ENCODE measurements at places on chromosomes 4 and X.

GRCh38 chr4:79209081-79209480, 116.8 kb downstream of the NAA11 start:
- DNase-seq = no peak

GRCh38 chr4:140806163-140806562, 50.0 kb upstream of the TBC1D9 start:
- DNase-seq = no peak

- no peak for DNase-seq
These were observed 40.5 kb downstream of the ANXA5 start for GRCh38 chr4:121656269-121656641.

DNA sequence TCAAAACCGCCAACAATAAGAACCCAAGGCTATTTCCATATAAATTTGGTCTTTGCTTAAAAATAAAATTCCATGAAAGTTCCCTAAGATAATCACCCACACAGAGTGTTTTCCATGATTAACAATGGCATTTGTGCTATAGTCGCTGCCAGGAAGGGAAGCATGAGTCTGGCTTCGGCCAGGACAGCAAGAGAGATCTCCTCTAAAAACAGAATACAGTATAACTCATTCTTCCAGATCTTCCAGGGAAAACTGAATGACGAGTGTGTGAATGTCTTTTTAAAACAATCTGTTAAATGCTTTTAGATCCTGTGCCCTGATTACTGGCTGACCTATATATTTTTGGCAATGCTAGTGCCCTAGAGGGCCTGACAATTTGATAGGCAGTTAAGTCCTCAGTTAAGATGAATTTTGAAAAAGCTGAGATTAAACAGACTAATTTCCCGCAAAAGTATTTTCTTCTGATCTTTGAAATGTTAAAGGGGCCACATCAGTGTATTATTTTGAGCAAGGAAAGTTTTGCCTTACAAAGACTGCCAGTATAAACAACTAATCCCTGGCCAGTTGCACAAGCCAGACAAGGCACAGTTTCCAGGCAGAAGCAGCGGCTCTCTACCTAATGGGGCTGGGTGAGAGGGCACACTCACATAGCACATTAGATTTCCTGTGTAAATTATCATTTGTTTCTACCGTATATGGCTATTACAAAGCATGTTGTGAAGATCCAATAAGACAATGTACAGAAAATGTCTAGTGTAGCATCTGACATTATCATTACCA, 127.3 kb downstream of the DCHS2 start:
- DNase-seq = no peak

GRCh38 chrX:100652266-100652665, 8.3 kb downstream of the SRPX2 start:
- DNase-seq = no peak

GRCh38 chr4:98656886-98657285, 1.5 kb downstream of the TSPAN5 start:
- DNase-seq = no peak

DNA sequence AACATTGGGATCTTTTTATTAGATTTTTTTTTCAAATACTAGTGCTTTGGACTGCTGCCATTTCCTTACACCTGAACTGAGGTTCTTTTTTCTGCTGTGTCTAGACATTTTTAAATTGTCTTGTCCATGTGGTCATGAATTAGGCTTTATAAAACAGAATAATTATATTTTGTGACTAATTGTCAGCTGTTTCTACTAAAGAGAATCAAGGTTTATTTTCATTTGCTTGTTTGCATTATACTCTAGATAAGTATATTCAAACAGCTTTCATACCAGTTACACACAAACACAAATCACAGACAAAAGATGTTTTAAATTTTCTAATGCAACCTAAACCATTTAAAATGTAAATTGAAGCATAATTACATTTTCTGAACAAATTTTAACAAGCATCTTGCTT, 194.7 kb downstream of the GALNTL6 start:
- DNase-seq = no peak

- no peak for DNase-seq
These were observed 1.8 kb downstream of the TBC1D1 start for GRCh38 chr4:37892641-37893040.

DNA sequence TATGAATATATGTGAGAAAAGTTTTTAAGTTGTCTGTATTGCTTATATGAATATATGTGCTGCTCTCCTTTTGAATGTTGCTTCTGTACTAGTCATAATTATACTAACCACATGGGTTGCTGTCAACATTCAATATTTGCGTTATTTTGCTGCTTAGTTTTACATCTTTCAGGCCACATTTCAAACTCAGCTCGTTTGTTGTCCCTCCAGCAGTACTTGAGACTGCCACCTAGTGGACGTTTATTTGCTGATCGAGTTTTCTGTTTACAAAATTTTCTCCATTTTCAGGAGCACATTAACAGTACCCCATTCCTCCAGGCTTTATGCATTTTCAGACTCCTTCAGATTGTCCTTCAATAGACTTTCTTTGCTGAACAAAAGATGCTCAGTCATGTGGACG, 75.8 kb downstream of the NUDT11 start:
- no peak for DNase-seq

- no peak for DNase-seq
These were observed 138.0 kb downstream of the AFAP1 start for GRCh38 chr4:7801641-7802040.

- DNase-seq = no peak
These were observed 52.1 kb downstream of the NYX start for GRCh38 chrX:41499195-41499594.

GRCh38 chr4:82457266-82457665, 26.9 kb downstream of the ENOPH1 start:
- DNase-seq = no peak

GRCh38 chr4:21765810-21766407, 182.7 kb downstream of the KCNIP4 start:
- DNase-seq = peak; percentile 40

DNA sequence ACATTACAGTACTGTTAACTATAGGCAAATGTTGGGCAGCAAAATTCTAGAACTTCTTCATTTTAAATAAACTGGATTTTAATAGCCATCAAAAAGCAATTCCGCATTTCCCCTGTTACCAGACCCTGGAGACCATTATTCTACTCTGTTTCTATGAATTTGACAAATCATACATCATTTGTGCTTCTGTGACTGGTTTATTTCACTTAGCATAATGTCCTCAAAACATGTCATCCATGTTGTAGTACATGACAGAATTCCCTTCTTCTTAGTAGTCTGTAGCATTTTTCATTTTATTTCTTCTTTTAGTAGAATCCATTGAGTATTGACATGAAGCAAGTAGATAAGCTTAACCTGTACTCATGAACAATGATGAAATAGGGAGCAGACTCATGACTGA, 59.4 kb upstream of the PPP4R3C start:
- DNase-seq = no peak

DNA sequence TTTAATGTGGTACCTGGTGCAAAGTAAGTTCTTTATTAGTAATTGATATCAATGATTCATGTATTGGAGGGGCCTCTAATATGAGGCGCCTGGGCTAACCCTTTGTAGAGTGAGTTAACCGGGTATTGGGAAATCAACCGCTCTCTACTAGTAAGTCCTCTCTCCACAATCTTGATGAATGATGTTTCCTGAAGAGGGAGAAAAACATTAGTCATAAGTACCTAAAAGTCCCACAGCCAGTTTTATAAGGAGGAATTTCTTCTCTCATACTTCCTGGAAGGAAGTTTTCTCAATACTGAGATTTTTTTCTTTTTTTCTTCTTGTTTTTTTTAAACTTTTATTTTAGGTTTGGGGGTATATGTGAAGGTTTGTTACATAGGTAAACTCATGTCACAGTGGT, 62.3 kb downstream of the AGTR2 start:
- no peak for DNase-seq

- no peak for DNase-seq
These were observed 683.1 kb downstream of the KCTD8 start for GRCh38 chr4:43765514-43765913.

DNA sequence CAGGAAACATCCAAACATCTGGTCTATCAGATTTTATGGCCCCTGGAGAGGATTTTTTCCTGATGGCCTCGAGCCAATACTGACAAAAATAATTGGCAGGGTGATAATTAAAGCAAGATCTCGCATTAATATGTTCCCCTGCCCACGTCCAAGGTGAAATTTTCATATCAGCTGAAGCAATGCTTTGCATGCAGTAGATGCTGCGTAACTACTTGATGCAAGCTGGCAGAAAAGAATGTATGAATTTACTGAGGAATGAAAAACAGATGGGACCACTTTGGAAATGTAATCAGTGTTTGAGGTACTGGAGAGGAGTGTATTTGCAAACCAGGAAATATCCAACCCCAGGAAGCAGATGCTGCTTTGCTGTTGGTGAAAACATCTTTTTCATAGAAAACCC, 36.8 kb upstream of the REST start:
- no peak for DNase-seq

DNA sequence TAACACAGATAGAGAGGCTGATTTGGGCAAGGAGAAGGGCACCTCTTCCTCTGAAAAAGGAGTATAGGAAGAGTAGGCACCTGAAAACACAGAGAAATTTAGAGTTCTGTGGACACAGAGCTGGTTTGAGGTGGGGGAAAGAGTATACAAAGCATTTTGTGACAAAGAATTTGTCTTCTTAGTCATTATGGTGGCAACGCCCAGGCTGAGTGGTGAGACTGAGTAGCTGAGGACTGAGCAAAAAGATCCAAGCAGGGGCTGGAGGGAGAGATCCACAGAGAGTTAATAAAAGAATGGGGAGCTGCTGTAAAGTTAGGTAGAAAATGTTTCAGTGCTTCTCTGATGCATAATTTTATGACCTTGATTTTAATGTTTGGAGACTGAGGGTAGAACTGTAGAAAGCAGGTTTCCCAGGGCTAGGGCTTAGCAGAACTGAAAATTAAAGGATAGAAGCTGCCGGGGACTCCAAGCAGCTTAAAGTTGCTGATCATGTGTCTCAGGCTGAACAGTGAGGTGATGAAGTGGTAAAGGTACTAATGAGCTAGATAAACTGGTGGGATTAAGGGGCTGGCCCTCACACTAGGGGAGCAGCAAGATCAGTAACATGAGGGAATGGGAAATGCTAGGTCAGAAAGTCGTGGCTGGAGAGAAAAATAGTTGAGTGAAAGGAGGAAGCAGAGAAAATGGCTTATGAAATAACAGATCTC, 118.9 kb downstream of the CEP44 start:
- no peak for DNase-seq

- DNase-seq = no peak
These were observed 50.9 kb downstream of the IDS start for GRCh38 chrX:149453906-149454822.

- DNase-seq = no peak
These were observed 12.1 kb upstream of the PLAC1 start for GRCh38 chrX:134670134-134670924.

GRCh38 chr4:169566021-169566818, 46.2 kb downstream of the NEK1 start:
- DNase-seq = no peak

GRCh38 chrX:146055733-146056132, 238.1 kb downstream of the SLITRK2 start:
- no peak for DNase-seq

DNA sequence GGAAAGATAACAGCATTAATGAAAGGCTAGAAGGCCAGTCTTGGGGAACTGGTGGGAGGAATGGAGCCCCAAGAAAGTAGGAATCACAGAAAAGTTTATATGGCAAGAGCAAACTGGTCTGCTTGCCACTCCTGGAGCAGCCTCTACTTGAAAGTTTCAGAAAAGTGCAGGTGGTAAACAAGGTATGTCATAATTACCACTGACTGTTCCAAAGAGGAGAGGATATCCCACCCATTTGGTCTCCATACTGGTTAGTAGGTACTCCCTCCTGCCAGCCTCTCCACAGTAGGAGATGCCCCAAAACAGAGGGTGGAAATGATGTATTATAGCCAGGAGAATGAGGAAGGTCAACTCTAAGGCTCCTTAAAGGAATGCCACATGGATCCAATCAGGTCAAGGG, 145.1 kb downstream of the INPP4B start:
- DNase-seq = no peak

GRCh38 chr4:87738483-87738882, 60.9 kb upstream of the IBSP start:
- no peak for DNase-seq

- DNase-seq = no peak
These were observed 9.4 kb downstream of the LETM1 start for GRCh38 chr4:1846580-1846979.

DNA sequence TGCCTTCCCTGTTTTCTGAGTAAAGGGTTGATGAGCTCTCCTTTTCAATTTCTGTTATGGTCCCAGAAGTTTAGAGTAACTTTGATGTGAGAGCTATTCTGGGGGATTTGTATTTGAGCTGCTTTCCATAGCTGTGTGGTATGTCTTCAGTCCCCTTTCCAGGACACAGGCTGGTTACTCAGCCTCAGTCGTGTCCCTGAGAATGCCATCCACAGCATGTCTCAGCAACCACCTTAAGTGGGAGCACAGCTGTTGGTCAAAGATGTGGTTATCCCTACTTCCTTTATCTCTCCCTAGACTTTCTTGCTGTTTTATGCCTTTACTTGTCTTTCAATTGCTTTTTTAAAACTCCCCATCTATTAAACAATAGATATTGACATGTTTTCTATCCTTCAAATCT, 37.8 kb downstream of the RNF175 start:
- no peak for DNase-seq

- no peak for DNase-seq
These were observed 4.8 kb downstream of the CAPN6 start for GRCh38 chrX:111265486-111265885.

DNA sequence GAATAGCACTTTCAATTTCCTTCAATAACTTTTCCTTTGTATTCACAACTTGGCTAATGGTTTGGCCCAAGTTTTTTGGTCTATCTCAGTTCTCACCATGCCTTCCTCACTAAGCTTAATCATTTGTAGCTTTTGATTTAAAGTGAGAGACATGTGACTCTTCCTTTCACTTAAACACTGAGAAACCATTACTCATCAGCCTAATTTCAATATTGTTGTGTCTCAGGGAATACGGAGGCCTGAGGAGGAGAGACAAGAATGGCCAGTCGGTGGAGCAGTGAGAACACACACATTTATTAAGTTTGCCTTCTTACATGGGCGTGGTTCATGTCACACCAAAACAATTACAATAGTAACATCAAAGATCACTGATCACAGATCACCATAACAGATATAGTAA, 56.7 kb downstream of the TSPAN5 start:
- DNase-seq = no peak

GRCh38 chrX:2767631-2768455, 16.0 kb downstream of the XG start:
- DNase-seq = no peak
